Stimulated activated CD8-positive, alpha-beta memory T cell treated with anti-CD3 and anti-CD28 coated beads, Interleukin-4, amount 100 ng/mL, for 48 hours (primary cell): ENCODE measurements at places on chromosomes 12 and 14.

- no peak for DNase-seq
These were observed 1.0 kb downstream of the RNF41 start for GRCh38 chr12:56220611-56221231.

DNA sequence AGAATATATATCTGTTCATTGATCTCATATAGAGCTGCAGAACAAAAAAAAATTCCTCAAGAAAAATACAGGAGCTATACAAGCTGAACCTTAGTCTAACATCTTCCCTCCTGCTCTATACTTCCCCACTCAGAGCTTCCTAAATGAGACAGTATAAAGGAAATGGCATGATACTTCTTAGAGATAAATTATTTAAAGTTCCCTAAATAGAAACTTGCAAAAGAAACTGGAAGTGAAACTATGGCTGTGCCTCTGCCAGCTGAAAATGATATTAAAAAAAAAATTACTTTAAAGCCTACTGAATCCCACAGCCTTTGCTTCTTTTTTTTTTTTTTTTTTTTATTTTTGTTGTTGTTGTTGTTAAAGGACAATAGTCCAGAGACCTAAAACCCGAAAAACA, 11.6 kb upstream of the NEK9 start:
- no peak for DNase-seq

DNA sequence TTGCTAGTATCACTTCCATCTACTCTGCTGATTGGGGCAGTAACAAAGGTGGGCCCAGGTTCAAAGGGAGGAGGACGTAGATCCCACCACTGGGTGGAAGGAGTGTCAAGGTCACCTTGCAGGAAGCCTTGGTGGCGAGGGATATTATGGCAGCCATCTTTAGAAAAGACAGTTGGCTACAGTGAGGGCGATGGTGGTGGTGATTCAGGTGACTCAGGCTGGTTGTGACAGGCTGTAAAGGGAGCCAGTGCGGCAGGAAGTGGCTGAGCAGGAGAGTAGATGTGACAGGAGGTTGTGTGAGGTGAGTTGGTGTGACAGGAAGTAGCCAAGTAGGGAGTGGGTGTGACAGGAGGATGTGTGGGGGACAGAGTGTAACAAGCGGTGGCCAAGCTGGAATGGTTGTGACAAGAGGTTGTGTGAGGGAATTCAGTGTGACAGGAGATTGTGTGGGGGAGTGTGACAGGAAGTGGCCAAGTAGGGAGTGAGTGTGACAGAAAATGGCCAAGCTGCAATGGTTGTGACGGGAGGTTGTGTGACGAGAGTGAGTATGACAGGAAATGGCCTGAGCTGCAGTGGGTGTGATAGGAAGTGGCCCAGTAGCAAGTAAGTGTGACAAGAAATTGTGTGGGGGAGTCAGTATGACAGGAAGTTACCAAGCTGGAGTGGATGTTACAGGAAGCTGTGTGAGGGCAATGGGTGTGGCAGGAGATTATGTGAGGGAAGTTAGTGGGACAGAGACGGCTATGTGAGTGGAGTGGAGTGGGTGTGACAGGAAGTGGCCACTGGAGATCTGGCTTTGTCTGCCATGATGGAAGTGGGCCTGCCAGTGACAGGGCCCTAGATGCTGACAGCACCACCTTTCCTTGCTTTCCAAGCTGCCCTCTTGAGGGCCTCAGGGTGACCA, 136.5 kb upstream of the MYL2 start:
- peak; percentile 73 for DNase-seq

- DNase-seq = no peak
These were observed 1.1 kb upstream of the TM9SF1 start for GRCh38 chr14:24196071-24197055.

DNA sequence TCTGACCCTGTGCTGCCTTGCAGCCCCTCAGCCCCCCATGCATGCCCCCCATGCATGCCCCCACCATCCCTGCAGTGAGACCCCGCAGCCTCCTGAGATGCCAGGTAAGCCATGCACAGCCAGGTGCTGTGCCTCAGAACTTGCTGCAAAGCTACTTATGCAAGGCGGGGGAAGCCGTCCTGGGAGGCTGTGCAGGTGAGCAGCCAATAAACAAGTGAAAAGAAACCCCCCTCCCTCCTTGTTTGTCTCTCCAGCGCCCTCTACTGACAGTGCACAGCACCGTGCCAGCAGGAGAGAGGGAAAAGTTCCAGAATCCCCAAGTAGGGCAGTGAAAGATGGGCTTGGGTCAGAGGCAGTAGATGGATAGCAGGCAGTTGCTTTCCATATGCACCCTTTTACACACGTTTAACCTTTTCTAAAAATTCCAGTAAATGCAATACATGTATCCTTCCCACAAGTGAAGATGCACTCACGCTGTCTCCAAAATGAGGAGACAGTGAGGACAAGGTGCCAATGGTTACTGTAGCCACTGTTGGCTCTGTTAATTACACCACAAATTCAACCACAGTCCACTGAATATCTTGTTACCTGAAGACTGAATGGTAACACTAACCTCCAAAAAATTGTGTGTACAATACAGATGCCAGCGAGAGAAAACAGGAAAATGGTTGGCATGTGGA, 18.0 kb downstream of the TNFAIP2 start:
- DNase-seq = peak; percentile 67

DNA sequence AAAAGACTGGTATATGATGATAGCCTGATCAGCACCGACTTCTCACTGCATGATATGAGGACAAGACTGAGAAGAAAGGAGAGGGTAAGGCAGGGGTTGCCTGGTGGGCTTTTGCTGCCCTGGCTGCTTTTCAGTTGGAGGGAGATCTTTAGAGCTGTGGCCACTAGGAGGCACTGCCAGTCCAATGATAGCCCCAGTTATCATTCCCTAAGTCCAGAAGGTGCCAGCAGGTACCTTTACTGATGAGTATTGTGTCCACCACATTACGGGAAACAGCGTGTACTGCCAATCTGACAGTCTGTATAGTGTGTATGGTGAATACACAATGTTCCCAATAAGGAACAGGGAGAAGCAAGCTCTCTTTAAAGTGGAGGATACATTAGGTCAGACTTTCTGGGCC, 55.8 kb upstream of the CCDC175 start:
- peak; percentile 45 for DNase-seq

- DNase-seq = no peak
These were observed 59.1 kb downstream of the DIO2 start for GRCh38 chr14:80152166-80152565.

- DNase-seq = no peak
These were observed 366.2 kb upstream of the KITLG start for GRCh38 chr12:88946372-88946997.

- DNase-seq = no peak
These were observed 1.1 kb downstream of the IFNG start for GRCh38 chr12:68158432-68158831.

- no peak for DNase-seq
These were observed 14.1 kb downstream of the ABCD2 start for GRCh38 chr12:39605501-39605900.

DNA sequence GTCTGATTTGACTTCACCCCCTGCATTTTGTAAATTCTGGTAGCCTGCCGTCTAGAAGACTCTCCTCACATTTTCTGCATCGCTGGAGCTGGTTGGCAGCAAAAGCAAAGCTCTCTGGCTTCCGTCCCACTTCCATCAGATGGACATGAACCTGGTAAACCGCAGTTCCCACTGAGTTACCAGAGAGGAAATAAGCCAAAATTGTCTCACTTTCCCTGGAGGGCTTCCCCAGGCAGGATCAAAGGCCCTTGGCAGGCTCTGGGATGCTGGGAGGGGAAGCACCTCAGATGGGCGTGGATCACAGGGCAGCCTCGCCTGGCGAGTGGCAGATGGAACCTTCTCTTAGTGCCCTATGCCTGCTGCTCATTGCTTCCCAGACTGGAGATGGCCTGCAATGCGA, 243.5 kb downstream of the TMEM132C start:
- DNase-seq = no peak

DNA sequence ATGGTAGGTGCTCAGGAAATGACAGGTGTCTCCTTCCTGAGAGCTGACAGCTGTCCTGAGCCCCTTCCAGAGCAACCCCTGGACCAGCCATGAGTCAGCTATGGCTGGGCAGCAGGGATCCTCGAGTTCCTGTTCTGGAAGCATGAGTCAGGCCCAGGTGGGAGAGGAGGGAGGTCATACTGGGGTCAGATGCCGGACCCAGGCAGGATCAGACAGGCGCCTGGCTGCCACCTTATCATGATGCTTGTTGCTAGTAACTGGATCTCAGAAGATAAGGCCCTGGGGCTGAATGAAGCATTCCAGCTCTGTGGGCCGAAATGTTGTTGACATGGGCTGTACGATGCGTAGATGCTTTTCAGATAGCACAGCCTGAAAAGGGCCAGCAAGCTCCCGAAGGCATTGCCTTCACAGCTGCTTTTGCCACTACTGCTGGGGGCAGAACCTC, 17.4 kb upstream of the KRT7 start:
- DNase-seq = no peak
